ENCODE measurements at places on chromosomes 2 and 18. TPM values are rescaled to one million over a fixed set of nuclear protein-coding genes. Genes with fewer than 3 reads are reported as not detected.

The ACMSD gene
- total RNA-seq, result not detected

The ERLEC1 gene
- total RNA-seq, result 40.3 TPM

The RAB6C gene
- not detected for total RNA-seq

The AQP12B gene
- not detected for total RNA-seq

The CREG2 gene
- total RNA-seq, result not detected

The ALMS1 gene
- 30.8 TPM for total RNA-seq

The NEB gene
- under 0.01 TPM for total RNA-seq

The RNMT gene
- total RNA-seq, result 21.1 TPM

The USP40 gene
- total RNA-seq, result 27.8 TPM

The CNDP1 gene
- total RNA-seq, result not detected

The UGT1A4 gene
- total RNA-seq, result not detected

The RPS27A gene
- 1,448 TPM for total RNA-seq

The CCDC68 gene
- 0.54 TPM for total RNA-seq

The TMEM178A gene
- total RNA-seq, result 0.18 TPM

The SMC6 gene
- total RNA-seq, result 10.4 TPM

The NOSTRIN gene
- 0.18 TPM for total RNA-seq

The REG1A gene
- total RNA-seq, result not detected

The IL1F10 gene
- total RNA-seq, result not detected

The SNTG2 gene
- 0.56 TPM for total RNA-seq

The ABCB11 gene
- not detected for total RNA-seq

The EGR4 gene
- total RNA-seq, result not detected

The SLC23A3 gene
- 0.18 TPM for total RNA-seq

The TUBA3D gene
- total RNA-seq, result not detected

The INHBB gene
- 0.28 TPM for total RNA-seq

The GPR45 gene
- not detected for total RNA-seq

The PIKFYVE gene
- total RNA-seq, result 31.4 TPM

The GKN1 gene
- not detected for total RNA-seq

The ZDBF2 gene
- total RNA-seq, result 16.7 TPM

The SMARCAL1 gene
- total RNA-seq, result 10.8 TPM

The FIGLA gene
- total RNA-seq, result not detected

The DSG3 gene
- not detected for total RNA-seq

The SMYD1 gene
- not detected for total RNA-seq

The CRYBA2 gene
- not detected for total RNA-seq

The NEU4 gene
- not detected for total RNA-seq

The CNOT11 gene
- 33.6 TPM for total RNA-seq

The SLC11A1 gene
- total RNA-seq, result under 0.01 TPM

The CRYGD gene
- not detected for total RNA-seq

The SPOPL gene
- total RNA-seq, result 16.7 TPM

The PLB1 gene
- total RNA-seq, result 0.90 TPM

The PTGR3 gene
- total RNA-seq, result 16.1 TPM

The CYP27C1 gene
- total RNA-seq, result not detected

The ALLC gene
- not detected for total RNA-seq

The KCNS3 gene
- 5.3 TPM for total RNA-seq

The CYP27A1 gene
- total RNA-seq, result 5.2 TPM

The ERICH2 gene
- total RNA-seq, result not detected

All from IMR-90 (cell line).